ENCODE measurements at places on chromosomes 1 and 21.
A peak's percentile ranks its signal among the peaks of the same experiment; 100 is the strongest.

GRCh38 chr1:14876747-14877146 is 276.8 kb upstream of the TMEM51 start:
- DNase-seq, result no peak

DNA sequence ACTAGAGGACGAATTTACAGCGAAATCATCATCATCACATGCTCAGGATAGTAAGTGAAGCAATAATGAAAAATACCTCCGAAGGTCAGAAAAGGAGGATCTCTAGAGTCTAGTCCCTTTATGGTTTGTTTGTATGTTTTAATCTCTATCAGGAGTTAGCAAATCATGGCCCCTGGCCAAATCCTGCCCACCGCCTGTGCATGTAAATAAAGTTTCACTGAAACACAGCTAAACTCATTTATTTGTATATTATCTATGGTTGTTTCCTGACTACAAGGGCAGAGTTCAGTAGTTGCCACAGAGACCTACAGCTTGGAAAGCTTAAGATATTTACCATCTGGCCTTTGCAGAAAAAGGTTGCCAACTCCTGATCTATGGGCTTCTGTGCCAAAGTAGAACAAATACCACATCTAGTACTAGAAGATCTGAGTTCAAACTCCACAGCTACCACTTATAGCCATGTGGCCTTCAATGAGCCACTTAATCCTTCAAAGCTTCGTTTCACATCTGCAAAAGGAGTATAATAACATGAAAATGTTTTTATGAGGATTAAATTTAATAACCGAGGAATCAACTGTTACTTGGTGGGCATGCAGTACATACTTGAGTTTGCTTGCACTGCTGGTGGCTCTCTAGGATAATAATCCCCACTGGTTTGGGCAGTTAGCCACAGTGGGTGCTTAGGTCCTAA is 94.0 kb upstream of the KIF26B start:
- peak; percentile 21 for DNase-seq

- DNase-seq, result no peak
Observed at GRCh38 chr1:235075048-235075776, 53.4 kb downstream of the TOMM20 start.

GRCh38 chr1:1899266-1899966 is 8.5 kb upstream of the GNB1 start:
- no peak for DNase-seq

Measured in SK-N-SH (cell line).